Stromal cell of bone marrow (primary cell): ENCODE measurements at places on chromosomes 3 and 15.

DNA sequence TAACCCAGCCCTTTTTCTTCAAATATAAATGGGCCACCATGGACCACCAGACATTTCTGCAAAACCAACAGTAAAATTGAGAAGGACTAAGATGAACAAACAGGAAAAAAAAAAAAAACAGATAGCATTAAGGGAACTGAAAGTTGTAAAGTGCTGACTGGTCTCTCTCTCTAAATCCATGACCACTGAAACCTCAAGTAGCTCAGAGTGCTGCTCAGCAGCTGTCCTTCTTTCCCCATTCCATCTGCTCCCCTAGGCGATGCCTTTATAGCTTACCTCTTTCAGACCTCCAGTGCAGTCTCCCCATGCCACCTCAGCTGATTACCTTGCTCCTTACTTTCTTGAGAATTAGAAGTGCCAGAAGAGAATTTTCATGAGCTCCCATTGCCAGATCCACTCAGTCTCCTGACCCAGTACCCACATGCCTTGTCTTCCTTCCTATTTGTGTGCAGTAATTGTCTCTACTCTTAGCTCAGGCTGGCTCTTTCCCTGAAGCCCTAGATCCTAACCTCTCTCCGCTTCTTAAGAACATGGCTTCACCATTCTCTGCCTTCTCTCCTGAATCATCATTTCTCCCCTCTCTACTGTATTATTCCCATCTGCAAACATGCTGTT lies 23.9 kb upstream of the XIRP1 start:
- no peak for DNase-seq

- DNase-seq = no peak
Observed at GRCh38 chr3:67906261-67906660, 251.8 kb upstream of the SUCLG2 start.

GRCh38 chr15:73628976-73629797 lies 4.0 kb downstream of the NPTN start:
- no peak for DNase-seq

DNA sequence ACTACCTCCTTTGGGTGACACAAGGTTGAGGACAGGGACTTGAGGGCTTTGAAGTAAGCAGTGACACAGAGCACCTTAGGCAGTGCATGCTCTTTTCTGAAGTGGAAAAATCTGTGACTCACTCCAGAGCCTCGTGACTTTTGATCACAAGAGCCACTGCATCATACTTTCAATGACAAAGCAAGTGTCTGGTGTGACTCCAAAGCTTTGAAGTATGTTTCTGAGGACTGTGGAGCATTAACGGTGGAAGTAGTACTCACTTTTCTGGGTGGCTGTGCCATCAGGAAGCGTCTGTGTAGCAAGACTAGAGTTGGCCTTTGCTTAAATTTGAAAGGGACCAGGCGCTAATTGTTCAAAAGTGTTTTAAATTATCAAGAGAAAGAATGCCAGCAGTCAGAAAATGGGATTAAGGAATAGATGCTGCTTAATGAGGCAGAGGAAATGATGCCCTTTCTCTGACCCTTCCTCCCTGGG lies 210.7 kb upstream of the TRIM42 start:
- peak; percentile 57 for DNase-seq

GRCh38 chr15:37134699-37135131 lies 34.4 kb upstream of the MEIS2 start:
- DNase-seq = peak; percentile 29

DNA sequence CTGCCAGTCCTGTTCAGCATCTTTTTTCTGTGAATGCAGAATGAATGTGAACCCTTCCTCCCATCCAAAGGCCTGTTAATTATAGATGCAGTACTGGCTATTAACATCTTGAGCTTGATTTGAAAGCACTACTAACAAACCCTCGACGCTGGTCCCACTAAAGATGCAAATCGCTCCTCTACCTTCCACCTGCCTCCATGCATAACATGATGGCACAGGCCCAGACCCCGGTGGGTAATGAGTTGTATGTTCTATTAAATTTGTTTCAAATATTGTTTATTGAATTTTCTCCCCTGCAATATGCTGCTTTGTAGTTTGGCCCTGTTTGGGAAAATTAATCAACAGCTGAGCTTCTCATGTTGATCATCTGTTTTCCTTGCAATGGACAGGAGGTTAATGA lies 69.3 kb downstream of the RAB11A start:
- no peak for DNase-seq

DNA sequence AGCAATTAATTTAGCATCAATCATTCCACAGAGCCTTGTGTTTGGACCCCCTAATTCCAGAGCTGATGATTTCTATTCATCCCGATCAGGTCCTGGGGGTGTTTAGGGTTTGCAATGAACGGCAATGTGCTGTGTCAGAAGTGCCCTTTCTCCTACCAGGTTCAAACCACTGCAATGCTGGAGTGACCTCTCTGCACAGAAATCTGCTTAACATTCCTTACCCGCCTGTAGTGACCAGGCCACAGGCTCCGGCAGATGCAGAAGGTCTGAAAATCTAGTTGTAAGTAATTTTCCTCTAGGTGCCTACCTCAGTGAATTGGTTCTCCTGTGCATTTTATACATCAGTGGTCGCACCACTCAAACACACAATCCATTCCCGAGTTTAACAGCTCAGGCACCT lies 725.3 kb upstream of the CFAP20DC start:
- DNase-seq = no peak

GRCh38 chr3:122646146-122646988 lies 34.3 kb upstream of the PARP14 start:
- no peak for DNase-seq

DNA sequence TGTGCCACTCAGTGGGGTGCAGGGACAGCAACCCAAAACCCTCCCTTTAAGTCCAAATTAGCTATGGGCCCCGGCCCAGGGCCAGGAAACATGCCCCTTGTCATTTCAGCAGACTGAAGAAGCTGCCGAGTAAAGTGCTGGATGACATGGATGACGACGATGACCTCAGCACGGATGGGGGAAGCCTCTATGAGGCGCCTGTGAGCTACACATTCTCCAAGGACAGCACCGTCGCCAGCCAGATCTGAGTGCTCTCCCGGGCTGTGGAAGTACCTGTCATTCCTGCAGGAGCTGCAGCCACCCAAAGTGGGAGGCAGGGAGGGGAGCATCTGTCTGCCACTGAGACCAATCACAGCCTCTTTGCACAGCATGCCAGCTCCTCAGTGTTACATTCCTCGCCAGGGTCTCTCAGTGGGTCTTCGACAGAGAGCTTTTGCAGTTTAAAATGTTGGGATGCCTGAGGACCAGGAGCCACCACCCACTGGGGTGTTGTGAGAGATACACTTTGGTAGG lies 44.4 kb upstream of the MYZAP start:
- DNase-seq = no peak

GRCh38 chr15:96768435-96768789 lies 437.9 kb downstream of the NR2F2 start:
- DNase-seq = no peak

DNA sequence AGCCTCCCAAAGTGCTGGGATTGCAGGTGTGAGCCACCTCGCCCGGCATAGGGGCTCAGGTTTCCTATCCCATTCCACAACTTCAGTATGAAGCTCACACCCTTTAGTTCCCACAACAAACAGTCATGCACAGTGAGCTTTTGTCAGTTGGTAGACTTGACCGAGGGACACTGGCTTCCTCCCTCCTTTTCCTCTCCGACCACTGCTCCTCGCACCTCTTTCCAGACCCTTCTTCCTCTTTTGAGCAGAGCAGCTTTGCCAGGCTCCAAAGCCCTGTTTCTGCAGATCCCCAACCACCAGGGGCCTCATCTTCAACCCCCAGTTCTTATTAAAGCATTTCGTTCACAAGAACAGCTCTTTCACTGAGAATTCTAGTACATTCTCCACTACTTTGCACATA lies 12.7 kb upstream of the CILP start:
- DNase-seq = no peak

DNA sequence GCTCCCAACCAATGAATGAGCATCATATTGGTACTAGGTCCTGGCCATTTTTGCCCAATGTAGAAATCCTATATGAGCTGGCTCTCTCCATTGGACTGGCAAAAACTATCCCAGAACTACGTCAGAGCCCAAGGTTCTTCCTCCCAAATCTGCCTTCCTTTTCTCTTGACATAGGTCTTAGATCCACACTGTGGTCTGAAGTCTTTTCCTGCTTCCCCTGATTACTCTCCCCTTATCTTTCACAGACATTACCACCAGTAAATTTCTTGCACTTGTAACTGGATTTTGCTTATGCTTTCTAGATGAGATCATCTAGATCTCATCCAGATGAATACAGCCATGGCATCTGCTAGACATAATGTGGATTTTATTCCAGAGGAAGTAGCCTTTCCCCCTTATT lies 141.2 kb upstream of the GADL1 start:
- no peak for DNase-seq

DNA sequence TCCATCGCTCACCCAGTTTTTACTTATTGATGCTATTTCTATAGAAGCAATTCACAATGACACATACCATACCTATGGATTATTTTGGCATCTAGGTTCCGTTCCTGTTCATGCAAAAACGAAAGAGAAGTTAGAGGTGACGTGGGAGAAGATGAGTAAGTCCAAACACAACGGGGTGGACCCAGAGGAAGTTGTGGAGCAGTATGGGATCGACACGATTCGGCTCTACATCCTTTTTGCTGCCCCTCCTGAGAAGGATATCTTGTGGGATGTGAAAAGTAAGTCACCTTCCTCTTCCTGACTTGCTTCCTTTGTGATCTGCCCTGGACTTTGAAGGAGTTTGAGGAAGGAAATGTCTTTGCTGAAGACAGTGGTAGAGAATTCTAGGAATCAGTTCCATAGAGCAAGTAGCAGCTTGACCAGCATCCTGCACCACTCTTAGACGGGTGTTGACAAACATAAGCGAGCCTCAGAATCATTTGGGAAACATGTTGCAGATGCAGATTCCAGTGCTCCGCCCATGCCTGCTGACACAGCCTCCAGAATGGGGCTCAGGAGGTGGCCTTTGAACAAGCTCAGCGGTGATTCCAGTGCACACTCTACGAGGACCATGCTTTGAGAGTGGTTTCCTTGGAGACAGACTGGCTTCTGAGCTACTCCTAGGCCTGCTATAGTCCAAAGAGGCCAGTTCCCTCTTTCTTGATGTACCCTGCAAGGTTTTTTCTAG lies 78.4 kb upstream of the LIMD1 start:
- DNase-seq = no peak

DNA sequence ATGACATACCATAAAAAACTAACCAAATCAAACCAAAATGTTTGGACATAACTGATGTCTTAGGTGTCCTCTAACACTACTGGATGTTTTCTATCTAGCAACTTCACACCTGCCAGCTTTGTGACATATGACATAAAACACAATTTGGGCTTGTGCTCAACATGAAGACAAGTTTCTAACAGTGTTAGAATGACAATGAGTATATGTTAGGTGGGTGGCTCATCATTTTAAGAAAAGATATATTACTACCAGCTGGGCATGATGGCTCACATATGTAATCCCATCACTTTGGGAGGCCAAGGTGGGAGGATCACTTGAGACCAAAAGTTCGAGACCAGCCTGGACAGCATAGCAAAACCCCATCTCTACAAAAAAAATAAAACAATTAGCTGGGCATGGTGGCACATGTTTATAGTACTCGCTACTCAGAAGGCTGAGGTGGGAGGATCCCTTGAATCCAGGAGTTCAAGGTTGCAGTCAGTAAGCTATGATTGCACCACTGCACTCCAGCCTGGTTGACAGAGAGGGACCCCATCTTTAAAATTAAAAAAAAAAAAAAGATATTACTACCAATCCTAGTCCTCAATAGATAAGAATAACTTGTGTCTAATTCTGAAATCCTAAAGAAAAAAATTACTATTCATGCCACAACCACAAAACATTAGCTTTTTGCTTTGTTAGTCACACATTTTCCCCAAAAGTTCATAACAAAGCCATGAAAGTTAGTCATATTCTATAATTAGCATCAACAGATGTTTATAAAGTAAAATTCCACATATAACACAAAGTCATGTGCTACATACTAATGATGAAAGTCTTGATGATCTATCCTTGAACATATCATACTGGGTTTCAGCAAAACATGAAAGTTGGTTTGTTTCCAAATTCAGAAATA lies 59.9 kb downstream of the LRRFIP2 start:
- peak; percentile 87 for DNase-seq

- no peak for DNase-seq
Observed at GRCh38 chr3:4993276-4994143, 14.3 kb downstream of the BHLHE40 start.

- DNase-seq = no peak
Observed at GRCh38 chr3:126720596-126720995, 16.6 kb downstream of the CHCHD6 start.

- DNase-seq = peak; percentile 80
Observed at GRCh38 chr3:24242012-24242698, 252.5 kb downstream of the THRB start.

DNA sequence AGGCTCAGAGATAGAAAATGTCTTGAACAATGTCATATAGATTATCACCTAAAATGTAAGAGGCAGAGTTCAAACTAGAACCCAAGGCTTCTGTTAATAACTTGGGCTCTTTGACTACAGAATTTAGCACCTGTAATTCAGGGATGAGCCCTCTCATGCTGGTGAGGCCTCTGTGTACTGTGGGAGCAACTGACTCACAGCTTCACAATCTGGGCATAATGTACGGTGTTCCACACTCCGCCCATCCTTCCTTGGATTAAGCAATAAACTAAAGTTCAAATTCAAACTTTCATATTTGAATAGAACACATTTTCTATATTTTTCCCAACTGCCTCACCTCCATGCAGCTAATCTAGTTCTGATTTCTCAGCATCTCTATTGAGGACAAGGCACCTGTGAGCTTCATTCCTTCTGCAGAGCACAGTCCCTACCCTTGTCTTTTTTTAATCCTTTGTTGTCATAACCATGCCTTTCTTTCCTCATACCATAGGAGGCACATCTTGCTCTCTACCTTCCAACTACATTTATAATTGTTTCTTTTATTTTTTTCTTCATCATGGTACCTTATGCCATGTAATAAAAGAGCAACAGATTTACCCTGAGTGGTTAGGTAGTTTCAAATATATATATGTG lies 392.1 kb downstream of the NLGN1 start:
- DNase-seq = no peak

DNA sequence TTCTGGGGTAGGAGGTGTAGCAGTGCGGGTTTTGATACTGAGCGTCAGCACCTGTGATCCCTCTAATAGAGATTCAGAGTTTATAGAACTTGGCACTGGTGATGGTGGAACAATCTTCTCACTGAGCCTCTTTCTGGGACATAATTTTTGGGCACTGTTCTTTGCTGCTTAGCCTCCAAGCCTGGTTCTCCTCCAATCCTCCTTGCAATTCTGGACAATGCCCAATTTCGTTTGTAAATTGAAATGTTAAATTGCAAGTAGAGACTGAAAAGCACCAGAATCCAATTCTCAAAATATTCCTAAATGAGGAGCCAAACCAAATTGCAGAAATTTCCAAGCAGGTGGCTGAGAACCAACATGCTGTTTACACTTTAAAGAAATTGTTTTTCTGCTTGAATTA lies 149.8 kb upstream of the ABI3BP start:
- no peak for DNase-seq

- no peak for DNase-seq
Observed at GRCh38 chr15:84872009-84872910, 12.2 kb upstream of the SLC28A1 start.

- DNase-seq = no peak
Observed at GRCh38 chr15:88624156-88624970, 3.2 kb downstream of the AEN start.

GRCh38 chr3:165389064-165389463 lies 192.9 kb upstream of the SLITRK3 start:
- DNase-seq = no peak

GRCh38 chr3:64859625-64860535 lies 172.1 kb upstream of the ADAMTS9 start:
- DNase-seq = no peak
